Fibroblast of lung (primary cell): ENCODE measurements at places on chromosomes 16 and 17. TPM values are rescaled to one million over a fixed set of nuclear protein-coding genes. Genes with fewer than 3 reads are reported as not detected.

Gene CCL8
- 0.26 and 0.50 TPM in 2 replicates for total RNA-seq

Gene TMED6
- not detected in 2 replicates for total RNA-seq

Gene VPS35
- 92.3 and 93.5 TPM in 2 replicates for total RNA-seq

Gene SLC5A2
- under 0.01 TPM in 1 of 2 replicates, not detected in the other for total RNA-seq

Gene CDRT15
- total RNA-seq, result not detected in 2 replicates

Gene KRTAP4-4
- total RNA-seq, result not detected in 2 replicates

Gene KIF19
- under 0.01 TPM in 1 of 2 replicates, not detected in the other for total RNA-seq

Gene SHISA9
- not detected in 2 replicates for total RNA-seq

Gene KRT25
- not detected in 2 replicates for total RNA-seq

Gene HASPIN
- total RNA-seq, result 0.51 and 2.0 TPM in 2 replicates

Gene SARM1
- 3.1 TPM in 2 replicates for total RNA-seq

Gene MEIOC
- total RNA-seq, result under 0.01 TPM in 1 of 2 replicates, not detected in the other

Gene PRSS8
- total RNA-seq, result not detected in 2 replicates

Gene IGF2BP1
- total RNA-seq, result under 0.01 TPM in 2 replicates

Gene SCN4A
- under 0.01 and 0.83 TPM in 2 replicates for total RNA-seq

Gene PLD6
- 6.7 and 7.8 TPM in 2 replicates for total RNA-seq

Gene ALOX15B
- not detected in 2 replicates for total RNA-seq
